ENCODE measurements at places on chromosomes 2 and 18.

DNA sequence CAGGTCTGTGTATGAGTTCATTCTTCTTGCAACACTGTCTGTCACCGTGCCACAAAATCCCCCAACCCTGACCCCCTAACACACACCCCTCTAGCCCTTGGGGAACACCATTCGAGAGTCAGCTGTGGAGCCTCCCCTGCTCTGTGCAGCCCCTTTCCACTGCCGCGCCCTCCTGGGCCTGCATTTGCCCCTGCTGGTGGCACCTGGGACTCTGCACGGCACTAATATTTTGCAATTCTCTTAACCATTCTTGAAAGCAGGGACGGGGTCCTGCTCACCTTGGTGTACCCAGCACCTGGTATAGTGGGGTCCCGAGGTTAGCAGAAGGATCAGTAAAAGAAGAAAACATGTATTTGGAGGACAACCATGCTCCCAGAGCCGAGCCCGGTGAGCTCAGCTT lies 124.0 kb downstream of the HDAC4 start:
- no peak for DNase-seq

- no peak for DNase-seq
These were observed 86.1 kb upstream of the PNPT1 start for GRCh38 chr2:55779459-55780421.

GRCh38 chr18:57836557-57836956 lies 33.4 kb upstream of the ATP8B1 start:
- DNase-seq, result no peak

- no peak for DNase-seq
These were observed 82.7 kb downstream of the DYM start for GRCh38 chr18:49377742-49378141.

DNA sequence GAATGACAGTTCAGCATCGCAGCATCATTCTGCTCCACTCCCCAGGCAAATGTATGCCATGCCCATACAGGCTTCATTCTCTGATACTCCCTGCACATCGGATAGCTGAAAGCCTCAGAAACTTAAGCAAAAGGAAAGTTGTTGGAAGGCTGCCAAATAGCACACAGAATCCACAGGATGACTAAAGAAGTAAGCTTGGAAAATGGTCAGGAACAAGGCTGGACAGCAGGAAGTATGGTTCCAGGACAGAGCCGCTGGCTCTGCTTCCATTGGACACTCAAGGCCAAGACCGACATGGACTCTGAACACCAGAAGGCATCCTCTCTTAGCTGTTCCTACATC lies 256.5 kb downstream of the CDH20 start:
- DNase-seq, result no peak

DNA sequence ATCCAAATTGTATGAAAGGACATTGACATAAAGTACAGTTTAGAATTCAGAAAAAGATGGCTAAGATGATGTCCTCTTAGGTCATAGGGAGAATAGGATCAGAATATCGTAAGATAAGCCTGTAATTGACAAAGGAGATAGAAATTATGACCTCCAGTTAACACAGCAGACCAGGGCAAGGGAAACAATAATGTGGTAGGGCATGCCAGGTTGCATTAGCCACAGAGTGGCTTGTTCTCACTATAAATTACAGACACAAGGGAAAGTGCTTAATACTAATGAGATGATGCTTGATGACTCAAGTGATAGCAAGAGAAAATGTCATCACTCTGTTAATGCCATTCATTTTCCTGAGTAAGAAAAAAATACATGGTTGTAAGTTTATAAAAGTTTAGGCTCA lies 48.9 kb upstream of the LRP1B start:
- DNase-seq, result no peak

- DNase-seq, result no peak
These were observed 585.6 kb downstream of the NUP35 start for GRCh38 chr2:183709829-183710228.

DNA sequence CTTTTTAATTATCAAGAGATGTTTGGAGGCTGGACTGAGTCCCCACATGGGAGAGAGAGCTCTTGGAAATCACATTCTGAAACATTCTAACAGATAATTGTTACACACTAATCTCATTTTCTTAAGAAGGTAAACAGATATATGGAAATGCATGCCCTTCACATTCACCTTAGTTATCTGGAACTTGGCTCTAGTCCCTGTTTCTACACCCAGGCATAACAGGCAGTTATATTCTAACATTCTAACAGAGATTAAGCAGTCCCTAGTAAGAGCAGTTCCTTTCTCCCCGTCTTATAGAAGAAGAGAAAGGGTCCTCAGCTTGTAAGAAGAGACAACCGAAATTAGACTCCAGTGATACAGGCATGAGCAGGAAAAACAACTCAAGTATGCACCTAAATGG lies 385.4 kb downstream of the SOX11 start:
- no peak for DNase-seq

- DNase-seq, result no peak
These were observed 10.9 kb downstream of the MTERF4 start for GRCh38 chr2:241091201-241091600.

- no peak for DNase-seq
These were observed 69.6 kb downstream of the MAP4K4 start for GRCh38 chr2:101766871-101767739.

- DNase-seq, result no peak
These were observed 3.0 kb upstream of the TTC27 start for GRCh38 chr2:32624812-32625211.

DNA sequence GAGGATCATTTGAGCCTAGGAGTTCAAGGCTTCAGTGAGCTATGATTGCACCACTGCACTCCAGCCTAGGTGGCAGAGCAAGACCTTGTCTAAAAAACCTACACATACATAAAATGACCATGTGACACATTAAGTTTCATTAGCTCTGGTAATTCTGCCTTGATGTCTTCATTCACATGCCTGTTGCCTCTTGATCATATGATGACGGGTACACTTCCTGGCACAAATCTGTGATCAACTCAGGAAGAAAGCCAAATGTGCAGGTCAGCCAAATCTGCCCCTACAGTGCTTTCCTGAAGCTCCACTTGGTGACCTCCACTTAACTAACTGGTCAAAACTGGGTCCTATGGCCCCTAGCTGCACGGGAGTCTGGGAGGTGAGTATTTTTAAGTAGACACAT lies 54.4 kb upstream of the B3GNT7 start:
- DNase-seq, result no peak

GRCh38 chr2:149383340-149383739 lies 53.0 kb downstream of the LYPD6 start:
- DNase-seq, result no peak

DNA sequence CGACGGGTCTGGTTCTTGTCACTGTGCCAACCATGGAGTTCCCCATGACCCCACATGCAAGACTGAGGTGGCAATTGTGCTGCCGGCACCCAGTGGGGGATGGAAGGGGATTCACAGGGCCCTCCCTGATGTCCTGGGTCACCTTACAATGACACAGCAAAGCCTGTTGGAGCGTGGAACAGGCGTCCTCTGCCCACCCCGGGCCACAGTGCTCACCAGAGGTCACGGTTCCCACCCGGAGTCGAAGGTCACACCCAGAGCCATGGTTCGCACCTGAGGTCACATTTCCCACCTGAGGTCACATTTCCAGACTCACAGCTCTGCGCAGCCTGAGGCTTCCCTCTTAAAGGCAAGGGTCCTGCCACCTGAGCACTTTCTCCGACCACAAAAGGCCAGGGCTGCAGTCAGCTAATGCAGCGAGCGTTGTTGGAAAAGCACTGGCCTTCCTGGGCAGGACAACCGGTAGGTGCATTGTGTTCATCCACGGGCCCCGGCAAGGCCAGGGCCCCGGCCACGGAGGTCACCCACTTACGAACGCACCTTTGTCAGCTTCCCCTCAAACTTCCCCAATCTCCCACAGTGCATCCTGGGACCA lies 24.0 kb downstream of the KIF1A start:
- peak; percentile 2 for DNase-seq

GRCh38 chr18:62479574-62479973 lies 43.3 kb upstream of the ZCCHC2 start:
- no peak for DNase-seq

- no peak for DNase-seq
These were observed 38.6 kb upstream of the SH3BP4 start for GRCh38 chr2:234913208-234913626.

- DNase-seq, result no peak
These were observed 40.8 kb upstream of the FRZB start for GRCh38 chr2:182907081-182907830.

DNA sequence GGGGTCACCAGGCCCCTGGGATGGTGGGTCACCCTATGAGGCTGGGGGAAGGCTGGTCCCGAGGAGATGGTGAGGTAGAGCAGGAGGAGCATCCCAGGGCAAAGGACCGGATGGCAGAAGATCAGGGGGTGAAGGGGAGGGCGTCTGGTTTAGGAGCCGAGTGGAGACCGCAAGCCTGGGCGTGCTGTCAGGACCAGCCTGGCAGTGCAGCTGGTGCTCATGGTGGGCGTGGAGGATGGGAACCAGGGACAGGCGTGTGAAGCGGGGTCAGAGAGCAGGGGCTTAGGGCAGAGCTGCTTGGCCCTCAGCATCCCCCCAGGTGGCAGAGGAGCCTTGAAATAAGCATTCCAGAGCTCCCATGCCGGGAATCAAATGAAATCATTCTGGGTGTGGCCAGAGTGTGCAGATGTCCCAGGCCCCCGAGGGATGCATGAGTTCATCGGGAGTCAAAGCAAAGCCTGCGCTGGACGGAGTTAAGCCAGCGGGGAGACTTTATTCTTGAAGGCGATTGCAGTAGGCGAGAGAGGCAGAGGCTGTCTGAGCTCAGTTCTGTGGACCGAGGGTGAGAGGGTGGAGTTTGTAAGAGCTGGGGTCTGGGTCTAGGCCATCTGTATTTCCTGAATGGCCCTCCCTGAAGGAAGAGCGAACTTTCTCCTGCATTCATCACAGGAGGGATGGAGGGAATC lies 33.1 kb upstream of the MBP start:
- DNase-seq, result no peak

DNA sequence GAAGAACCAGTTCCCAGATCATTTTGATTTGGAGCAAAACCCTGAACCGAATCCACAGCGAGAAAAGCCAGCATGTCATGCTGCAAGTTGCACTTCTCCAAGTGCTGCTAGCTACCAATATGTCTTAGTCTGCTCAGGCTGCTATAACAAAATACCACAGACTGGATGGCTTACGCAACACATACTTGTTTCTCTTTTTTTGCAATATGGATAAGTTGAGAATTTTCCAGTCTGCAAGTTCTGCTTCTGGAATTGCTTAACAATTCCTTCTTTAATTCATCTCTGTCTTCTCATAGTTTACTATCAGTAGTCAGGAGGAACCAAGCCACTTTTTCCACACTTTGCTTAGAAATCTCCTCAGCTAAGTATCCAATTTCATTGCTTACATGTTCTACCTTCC lies 105.9 kb upstream of the RBBP8 start:
- no peak for DNase-seq

DNA sequence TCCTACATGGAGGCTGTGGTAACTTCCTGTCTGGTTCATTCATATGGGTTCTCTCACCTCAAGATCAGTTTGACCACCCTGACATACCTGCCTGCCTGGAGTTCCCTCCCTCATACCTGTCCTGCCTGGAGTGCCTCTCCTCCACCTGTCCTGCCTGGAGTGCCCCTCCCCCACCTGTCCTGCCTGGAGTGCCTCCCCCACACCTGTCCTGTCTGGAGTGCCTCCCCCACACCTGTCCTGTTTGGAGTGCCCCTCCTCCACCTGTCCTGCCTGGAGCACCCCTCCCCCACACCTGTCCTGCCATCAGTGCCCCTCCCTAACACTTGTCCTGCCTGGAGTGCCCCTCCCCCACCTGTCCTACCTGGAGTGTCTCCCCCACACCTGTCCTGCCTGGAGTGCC lies 461.9 kb downstream of the PTPRM start:
- no peak for DNase-seq

- no peak for DNase-seq
These were observed 398.3 kb upstream of the HNRNPA3 start for GRCh38 chr2:176814274-176814673.

GRCh38 chr2:70743677-70744076 lies 24.3 kb downstream of the ADD2 start:
- DNase-seq, result no peak

GRCh38 chr2:230410861-230411569 lies 5.0 kb upstream of the SP100 start:
- DNase-seq, result no peak

DNA sequence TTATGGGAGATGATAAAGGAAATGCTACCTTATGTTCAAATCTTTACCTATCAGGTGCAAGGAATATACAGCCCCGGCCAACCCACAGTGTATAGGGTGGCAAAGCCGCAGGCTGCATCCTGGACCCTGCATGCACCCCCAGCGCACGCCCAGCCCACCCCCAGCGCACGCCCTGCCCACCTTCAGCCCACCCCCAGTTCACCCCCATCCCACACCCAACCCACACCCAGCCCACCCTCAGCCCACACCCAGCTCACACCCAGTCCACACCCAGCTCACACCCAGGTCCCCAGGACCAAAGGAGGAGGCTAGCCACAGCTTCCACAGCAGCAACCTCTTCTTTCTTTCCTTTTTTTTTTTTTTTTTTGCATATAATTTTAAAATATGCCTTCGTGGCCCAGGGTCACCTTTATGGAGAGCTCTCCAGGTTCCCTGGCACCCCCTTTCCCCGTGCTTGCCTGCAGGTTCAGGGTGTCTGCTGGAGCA lies 120.9 kb downstream of the PTGR3 start:
- DNase-seq, result no peak

GRCh38 chr2:190110131-190110530 lies 47.6 kb upstream of the MSTN start:
- no peak for DNase-seq

DNA sequence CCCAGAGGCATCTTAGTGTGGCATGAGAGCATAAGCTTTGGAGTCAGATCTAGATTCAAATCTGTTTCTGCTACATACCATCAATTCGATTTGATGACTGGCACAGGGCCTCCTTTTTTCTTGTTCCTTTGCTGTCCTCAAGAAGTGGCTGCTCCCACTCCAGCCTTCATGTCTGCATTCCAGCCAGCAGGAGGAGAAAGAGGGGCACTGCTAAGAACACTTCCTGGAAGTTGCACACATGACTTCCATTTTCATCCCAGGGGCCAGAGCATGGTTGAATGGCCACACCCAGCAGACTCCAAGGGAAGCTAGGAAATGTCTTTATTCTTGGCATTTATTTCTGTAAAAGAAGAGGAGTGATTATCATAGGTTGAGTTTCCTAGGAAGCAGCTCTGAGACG lies 50.4 kb downstream of the EML6 start:
- no peak for DNase-seq

GRCh38 chr2:203071148-203071547 lies 56.5 kb downstream of the NBEAL1 start:
- no peak for DNase-seq

GRCh38 chr2:172457536-172457935 lies 30.1 kb downstream of the ITGA6 start:
- DNase-seq, result no peak

DNA sequence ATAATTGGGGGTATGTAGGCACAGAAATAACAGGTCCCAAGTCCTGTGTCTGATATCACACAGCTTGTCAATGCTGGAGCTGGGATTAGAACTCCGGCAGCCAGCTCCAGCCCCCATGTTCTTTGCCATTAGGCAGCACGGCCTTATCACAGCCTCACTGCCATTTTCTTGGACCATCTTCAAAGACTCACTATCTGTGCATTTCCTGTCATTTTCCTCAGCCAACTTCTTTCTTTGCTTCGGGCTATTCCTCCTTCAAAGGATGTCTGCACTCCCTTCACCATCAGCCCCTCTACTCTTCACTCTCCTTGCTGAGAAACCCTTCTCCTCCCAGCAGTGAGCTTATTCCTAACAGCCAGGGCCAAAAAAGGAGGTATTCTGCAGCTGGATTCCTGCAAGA lies 139.6 kb downstream of the GALNT14 start:
- no peak for DNase-seq

- no peak for DNase-seq
These were observed 26.6 kb upstream of the PLB1 start for GRCh38 chr2:28469304-28469703.

Data from T-helper 1 cell (primary cell).